ENCODE measurements at places on chromosomes 5 and 9.
A peak's percentile ranks its signal among the peaks of the same experiment; 100 is the strongest.

DNA sequence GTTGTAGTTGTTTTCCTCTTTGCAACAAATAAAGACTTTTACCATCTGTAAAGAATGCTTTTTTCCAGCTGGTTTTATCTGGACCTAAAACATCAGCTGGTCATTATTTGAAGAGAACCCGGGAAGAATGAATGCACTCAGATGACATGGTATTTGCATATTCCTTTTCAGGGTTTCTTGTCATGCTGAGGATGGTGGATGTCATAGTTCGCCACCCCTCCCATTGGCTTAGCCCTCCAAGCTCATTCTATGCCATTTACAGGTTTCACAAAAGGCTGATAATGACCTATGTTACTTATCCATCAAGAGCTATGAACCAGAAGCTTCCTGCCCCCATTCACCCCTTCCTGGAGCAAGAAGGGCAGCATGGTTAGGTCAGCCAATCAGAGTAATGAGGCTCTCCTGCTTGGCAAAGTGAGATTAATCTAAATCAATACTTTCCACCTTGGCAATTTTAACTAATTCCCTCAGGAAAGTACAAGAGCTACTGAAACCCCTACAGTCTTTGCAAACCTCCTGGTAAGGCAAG is 440.5 kb upstream of the TLE4 start:
- DNase-seq, result no peak

DNA sequence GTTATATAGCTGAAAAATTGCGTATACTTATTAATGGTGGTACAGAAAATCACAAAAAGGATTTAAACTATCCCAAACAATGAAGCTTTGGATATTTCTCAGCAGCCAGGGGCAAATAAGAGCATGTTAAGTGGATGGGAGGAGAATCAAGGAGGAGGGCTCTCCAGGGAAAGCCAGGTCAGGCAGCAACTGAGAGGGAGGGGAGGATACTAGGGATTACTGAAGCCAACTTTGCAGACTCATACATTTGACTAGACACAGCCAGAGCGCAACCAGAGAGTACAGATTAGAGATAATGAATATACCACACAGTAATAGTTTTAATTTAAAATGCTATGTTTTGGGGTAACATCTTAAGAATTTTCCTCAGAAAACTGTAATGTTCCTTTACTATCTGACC is 360.2 kb downstream of the HCN1 start:
- no peak for DNase-seq

- DNase-seq, result no peak
These were observed 3.5 kb upstream of the BTF3 start for GRCh38 chr5:73494721-73495120.

DNA sequence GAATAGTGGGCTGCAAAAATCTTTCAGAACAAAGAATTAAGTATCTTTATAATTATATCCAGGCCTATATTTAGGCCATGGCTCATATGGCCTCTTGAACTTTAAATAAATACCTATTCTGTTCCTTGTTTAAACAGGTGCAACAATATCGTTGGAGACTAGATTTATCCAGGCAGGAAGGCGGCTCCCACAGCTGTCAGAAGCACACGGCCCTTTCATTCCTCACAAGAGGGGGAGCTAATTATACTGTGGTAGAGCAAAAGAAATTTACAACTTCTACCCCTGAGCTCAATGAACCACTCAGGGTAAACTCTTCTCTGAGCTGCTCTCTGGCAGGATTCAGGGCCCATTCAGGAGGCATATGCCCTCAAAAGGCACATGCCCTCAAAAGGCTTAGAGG is 31.3 kb downstream of the TMEM174 start:
- no peak for DNase-seq

DNA sequence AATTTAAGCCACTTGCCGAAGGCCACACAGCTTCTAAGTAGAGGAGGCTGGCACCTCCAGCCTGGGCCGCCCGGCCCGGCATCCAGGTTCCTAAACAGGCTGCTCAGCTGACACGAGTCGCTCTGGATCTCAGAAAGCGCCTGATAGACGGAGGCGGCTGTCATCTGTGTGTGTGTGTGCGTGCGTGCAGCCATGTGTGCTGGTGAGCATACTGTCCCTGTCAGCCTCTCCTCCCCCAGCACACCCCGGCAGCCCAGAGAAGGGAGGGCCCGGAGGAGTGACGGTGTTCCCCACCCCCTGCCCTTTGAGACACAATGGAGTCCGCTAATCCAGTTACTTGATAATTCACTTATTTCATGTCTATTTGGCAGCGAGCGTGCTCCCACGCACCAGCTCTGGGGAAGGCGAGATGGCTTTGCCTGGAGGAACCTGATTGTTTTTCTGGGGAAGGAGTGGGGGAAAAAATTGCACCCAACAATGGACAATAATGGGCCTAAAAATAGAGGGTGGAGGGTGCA is 20.0 kb downstream of the NTNG2 start:
- DNase-seq, result peak; percentile 48

DNA sequence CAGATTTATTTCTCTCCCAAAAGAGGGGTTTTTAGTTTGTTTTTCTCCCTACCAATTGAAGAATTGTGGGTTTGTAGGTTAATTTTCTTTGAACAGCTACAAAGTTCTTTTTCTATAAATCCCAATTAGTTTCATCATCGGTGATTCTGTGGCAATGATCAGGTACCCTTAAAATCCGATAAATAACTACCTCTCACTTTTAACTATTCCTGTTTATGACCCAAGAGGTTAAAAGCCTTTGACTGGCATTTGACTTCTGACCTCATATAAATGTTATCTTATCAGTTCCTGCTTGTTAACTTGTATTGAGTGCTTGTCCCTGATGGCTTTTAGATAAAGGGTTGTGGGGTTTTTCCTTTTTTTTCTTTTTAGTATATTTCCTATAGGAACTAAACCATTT is 124.4 kb upstream of the TMEM161B start:
- DNase-seq, result no peak

GRCh38 chr5:3022665-3023064 is 271.2 kb upstream of the IRX2 start:
- DNase-seq, result no peak

DNA sequence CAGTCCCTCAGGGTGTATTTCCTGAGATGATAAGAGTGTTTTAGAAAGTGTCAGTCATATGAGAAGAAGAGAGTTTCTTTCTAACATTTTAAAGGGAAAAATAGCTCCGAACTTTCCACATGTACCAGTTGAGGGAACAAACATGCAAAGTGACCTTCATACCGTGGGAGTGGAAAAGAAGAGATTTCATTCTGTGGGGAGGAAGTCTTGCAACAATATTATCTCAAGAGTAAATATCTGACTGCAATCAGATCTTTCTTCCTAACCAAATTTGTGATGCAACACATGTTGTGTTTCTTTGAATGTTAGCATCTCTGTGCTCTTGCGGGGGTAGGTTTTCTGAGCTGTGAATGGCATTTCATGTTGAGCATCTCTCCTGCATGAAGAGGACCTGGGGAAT is 30.6 kb downstream of the ANKRD55 start:
- no peak for DNase-seq

DNA sequence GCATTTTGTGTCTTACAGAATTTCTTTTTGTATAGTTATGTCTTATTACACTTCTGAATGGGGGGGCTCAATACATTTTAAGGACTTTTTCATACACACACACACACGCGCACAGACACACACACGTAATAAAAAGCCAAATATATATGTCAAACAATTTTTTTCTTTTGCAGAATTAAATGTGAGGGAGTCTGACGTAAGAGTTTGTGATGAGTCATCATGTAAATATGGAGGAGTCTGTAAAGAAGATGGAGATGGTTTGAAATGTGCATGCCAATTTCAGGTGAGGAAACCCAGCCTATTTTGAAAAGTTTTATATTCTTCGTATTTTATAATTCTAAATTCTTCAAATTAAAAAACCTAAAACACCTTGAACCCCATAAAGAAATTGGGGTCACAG is 25.6 kb downstream of the TMEFF1 start:
- DNase-seq, result no peak

GRCh38 chr9:87803166-87803565 is 77.2 kb downstream of the CTSL start:
- DNase-seq, result no peak

GRCh38 chr5:27315363-27316270 is 277.2 kb upstream of the CDH9 start:
- no peak for DNase-seq

- DNase-seq, result no peak
These were observed 37.1 kb downstream of the CDK5RAP2 start for GRCh38 chr9:120542701-120543490.

DNA sequence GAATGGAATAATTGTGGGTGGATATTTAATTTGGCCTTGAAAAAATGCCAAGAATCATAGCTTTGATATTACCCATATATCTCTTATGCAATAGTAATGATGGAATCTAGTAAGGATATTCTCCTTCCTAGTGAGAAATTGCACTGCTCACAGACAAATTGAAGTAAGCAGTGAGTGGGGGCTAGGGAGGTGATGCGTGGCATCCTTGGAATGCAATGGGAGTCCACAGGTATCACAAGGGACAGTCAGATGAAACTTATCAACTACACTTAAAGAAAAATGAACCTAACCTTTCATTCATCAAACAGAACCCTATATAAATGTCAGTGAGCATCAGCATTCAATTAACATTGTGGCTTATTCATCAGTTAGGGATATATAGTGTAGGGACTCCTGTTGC is 57.8 kb downstream of the IZUMO3 start:
- DNase-seq, result no peak

- DNase-seq, result peak; percentile 38
These were observed 44.9 kb upstream of the ZNF366 start for GRCh38 chr5:72552041-72552557.

DNA sequence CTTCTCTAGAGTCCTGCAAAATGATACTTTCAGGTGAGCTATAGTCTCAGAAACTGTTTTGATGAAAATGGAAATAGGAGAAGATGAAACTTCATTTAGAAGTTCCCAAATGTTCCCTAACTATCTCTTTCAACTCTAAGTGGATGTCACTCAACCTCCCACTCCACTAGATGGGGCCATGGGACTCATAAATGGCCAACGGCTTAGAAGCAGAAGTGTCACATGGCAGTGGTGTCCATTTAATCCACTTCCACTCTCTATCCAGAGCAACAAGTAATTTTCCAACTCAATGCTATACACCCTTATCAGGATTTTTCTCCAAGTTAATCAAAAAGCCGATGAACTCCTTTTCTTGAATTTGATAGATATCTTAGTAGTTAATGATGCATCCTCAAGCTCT is 295.7 kb downstream of the EDIL3 start:
- no peak for DNase-seq

GRCh38 chr5:90994796-90995195 is 388.3 kb downstream of the ARRDC3 start:
- DNase-seq, result no peak

DNA sequence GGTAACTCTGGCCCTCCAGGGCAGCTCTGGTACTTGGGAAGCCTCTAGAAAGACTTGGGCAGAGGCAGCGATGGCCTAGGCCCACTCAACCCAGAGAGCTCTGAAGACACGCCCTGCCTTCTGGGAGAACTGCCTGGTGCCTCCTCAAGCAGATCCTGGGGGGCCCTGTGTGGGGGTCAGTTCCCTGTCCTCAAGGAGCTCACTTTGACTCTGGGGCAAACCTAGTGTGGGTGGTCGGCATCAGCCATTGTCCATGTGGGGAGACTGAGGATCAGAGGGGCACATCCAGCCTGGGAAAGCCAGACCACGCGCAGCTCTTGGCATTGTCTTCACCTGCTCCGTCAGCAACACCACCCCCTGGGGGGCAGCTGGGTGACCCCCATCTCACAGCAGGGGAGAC is 28.0 kb downstream of the ABO start:
- no peak for DNase-seq

GRCh38 chr5:132782101-132782500 is 5.1 kb upstream of the SEPTIN8 start:
- peak; percentile 13 for DNase-seq

GRCh38 chr5:108361771-108362170 is 20.1 kb downstream of the FBXL17 start:
- DNase-seq, result no peak

DNA sequence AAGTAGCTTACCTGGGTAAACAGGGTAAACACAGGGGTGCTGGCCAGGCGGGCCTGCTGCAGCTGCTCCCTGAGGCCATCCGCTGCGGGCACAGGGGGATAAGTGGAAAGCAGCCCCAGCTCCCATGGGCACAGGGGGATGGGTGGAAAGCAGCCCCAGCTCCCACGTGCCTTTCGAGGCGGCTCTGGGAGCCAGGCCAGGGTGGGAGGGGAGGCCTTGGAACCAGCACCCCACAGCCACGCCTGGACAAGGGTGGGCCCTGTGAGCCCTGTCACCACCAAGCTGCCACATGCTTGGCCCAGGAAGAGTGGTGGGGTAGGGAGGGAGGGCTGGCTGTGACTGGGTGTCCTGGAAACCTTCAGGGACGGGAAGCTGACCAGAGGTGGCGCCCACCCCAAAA is 7.8 kb upstream of the CARD9 start:
- DNase-seq, result no peak

- no peak for DNase-seq
These were observed 47.7 kb downstream of the MAPKAP1 start for GRCh38 chr9:125659201-125659840.

GRCh38 chr9:119255116-119255515 is 114.1 kb downstream of the BRINP1 start:
- DNase-seq, result no peak

DNA sequence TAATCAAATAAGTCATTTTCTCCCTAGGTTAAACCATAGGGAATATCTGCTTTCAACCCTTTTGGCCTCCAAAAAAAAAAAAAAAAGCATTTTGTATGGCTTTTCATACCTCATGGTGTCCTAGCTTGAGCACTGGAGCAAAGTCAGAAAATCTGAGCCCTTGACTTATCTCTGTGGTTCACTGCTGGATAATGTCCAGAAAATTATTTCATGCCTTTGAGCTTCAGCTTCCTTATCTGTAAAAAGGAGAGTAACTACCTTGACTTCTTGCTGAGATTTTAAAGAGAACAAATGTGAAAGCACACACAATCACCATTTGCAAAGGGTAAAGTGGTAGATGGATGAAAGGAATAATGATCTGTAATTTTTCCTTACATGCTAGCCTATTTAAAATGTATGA is 165.9 kb downstream of the ALDH1A1 start:
- DNase-seq, result no peak

GRCh38 chr5:88145611-88146467 is 122.8 kb downstream of the TMEM161B start:
- no peak for DNase-seq

DNA sequence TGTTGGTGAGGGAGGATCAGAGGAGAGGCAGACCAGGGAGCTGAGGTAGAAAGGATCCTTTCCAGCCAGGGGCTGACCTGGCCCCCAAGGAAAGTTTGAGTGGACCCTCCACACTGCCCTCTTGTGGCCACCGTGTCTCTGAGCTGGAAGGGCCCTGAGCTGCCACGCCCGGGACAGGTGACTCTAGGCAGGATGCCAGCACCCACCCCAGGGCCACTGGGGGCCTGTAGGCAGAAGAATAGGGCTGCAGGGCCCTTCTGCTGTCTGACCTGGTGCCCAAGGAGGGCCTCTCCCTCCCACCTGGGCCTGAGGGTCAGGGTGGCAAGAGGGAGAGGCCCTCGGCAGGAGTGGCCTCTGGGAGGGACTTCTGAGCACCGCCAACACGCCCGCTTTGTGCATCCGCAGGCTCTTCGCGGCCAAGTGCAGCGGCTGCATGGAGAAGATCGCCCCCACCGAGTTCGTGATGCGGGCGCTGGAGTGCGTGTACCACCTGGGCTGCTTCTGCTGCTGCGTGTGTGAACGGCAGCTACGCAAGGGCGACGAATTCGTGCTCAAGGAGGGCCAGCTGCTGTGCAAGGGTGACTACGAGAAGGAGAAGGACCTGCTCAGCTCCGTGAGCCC is 76.8 kb downstream of the LMX1B start:
- no peak for DNase-seq

GRCh38 chr5:55418994-55419968 is 111.5 kb downstream of the MTREX start:
- peak; percentile 27 for DNase-seq

All from kidney glomerular epithelial cell (primary cell).